ENCODE measurements at places on chromosomes 7 and 10.

- DNase-seq, result no peak
These were observed 19.5 kb downstream of the NRP1 start for GRCh38 chr10:33314811-33315561.

DNA sequence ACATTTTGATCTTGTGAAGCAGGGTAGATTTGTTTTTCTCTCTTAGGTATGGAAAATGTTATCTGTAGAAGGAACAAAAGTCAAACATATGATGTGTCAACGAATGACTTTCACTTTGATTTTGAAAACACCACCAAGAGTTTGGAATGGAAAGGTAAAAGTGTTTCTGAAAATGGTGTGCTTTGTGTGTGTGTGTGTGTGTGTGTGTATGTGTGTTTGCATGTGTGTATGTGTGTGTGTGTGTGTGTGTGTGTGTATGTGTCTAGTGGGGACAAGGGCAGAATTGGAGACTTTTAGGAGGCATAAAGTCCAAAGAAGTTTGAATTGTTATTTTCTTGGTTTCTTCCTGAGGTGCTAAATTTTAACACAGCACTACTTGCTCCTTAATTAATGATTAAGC lies 115.4 kb upstream of the PRKCQ start:
- DNase-seq, result no peak

- no peak for DNase-seq
These were observed 854.1 kb downstream of the LRMDA start for GRCh38 chr10:76285515-76285914.

- no peak for DNase-seq
These were observed 42.5 kb downstream of the SIRT1 start for GRCh38 chr10:67926951-67927350.

- DNase-seq, result no peak
These were observed 80.2 kb upstream of the GTF2IRD1 start for GRCh38 chr7:74373536-74373935.

DNA sequence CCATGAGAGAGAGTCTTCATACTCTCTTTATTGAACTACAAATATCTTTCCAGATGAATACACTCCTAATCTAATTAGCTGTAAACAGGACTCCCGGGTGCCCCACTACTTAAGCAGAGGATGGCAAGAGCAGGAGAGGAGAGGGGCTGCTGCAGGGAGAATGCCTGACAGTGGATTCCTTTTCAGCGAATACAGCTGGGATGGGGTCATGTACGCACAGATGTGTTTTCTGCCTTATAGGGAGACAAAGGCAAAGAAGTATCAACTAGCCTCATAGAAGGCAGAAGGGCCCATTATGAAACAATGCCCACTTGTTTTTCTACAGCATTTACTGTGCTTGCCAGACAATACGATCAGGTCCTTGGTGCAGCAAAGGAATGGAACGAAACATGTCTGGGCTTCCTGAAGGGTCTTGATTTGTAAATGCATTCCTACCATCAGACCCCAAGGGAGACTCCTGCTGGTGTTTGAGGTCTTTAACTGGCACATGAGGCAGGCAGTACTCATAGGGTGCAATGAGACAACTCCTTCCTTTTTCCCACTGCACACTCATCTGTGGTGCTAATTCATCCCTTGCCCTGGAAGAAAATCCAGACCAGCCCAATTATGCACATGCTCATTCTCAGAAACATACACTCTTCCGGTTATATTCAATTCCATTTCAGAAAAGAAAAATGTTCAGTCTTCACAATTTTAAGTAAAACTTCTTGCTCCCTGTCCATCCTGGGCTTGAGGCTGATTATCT lies 117.1 kb downstream of the AOAH start:
- no peak for DNase-seq

DNA sequence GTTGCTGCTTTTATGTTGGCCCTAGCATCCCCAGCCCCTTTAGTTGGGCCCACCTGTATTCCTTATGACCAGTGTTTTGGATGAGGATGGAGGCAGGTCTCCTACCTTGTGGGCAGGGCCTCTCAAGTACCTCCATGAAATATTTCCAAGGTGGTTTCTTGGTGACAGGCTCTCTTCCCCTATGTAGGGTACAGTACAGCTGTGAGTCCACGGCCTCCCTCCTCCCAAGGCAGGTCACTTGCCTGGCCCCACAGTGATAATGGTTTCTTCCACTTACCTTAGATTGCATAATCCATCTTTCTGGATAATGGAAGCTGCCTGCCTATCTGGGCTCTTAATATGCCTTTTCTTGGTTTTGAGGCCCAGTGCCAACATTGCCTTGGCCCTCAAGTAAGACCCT lies 110.4 kb downstream of the NT5C2 start:
- DNase-seq, result no peak

GRCh38 chr10:4246881-4247358 lies 461.9 kb upstream of the KLF6 start:
- no peak for DNase-seq

DNA sequence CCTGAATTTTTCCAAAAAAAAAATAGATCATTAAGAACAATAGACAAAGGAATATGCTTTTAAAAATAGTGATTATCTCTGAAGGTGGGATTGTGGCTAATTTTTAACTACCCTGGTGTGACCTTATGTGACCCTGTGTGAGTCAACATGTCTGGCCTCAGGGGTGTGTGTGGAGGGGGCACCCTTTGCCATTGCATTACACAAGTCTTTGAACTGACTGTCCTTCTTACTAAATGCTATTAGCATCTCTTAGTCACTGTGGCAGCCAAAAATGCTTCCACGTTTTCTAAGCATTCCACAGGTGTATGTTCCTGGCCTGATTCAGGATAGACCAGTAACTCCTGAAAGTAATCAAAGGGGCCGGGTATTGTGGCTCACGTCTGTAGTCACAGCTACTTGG lies 175.4 kb downstream of the MGMT start:
- no peak for DNase-seq

DNA sequence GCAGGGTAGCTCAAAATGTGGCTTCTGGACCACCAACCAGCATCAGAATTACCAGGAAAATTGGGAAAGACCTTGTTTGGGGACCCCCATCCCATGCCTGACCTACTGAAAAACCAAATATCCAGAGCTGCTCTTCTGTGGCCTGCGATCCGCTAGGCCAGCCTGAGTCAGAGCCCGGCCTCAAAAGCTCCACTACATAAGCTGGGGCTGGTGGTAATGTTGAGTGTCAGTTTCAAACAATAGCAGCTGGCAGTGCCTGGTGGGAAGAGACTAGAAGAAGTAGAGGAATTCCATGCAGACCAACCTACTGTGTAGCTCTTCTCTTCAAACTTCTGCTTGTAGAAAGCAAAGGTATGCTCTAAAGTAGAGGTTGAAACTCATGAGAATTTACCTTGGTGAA lies 52.0 kb downstream of the KLRG2 start:
- no peak for DNase-seq

- no peak for DNase-seq
These were observed 334.7 kb upstream of the CHRM2 start for GRCh38 chr7:136533732-136534131.

DNA sequence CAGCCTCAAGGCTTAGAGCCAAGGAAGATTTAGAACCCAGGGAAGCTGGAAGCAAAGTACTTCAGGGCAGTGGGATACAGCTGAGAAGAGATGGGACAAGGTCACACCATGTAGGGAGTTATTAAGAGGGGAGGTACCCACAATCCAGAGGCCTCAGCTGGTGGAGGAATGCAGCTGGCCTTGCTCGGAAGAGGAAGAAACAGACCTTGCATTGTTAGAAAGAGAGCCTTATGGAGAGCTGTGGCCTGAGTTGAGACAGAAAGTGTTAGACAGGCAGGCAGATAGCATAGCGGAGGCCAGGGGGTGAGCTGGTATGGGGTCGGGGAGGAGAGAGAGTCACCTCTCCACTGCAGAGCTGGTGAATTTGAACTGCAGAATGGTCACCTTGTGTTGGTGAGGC lies 173.1 kb downstream of the JCAD start:
- DNase-seq, result no peak

GRCh38 chr10:25068152-25069058 lies 52.0 kb downstream of the THNSL1 start:
- no peak for DNase-seq

DNA sequence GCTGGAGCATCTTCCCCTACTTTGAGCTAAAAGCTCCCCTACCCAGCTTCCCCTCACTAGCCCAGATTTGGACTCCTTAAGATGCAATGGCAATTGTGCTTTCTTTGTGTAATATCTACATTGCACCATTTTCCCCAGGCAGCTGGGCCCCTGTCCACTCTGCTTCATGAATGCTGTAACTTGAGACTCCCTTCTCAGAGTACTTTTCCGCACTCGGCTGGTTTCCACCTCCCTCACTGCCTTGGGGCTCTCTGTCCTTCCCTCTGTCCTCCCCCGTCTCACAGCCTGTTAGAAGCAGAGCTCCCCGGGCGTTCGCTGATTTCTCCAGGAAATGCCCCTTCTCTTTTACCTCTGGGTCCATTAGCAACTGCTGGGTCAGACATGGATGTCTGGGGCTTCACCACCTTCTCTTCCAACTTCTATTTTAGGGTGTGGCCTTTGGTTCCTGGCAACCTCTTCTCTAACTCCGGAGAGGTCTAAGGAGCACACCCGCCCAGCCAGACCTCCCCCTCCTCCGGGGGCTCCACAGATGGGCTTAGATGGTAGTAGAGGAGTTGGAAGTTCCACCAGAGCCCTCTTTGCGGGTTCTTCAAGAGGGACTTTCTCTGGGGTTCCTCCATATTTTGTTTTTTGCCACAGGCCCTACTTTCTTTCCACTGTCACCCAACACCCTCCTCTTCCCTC lies 2.9 kb upstream of the TMEM72 start:
- DNase-seq, result no peak

- no peak for DNase-seq
These were observed 5.0 kb downstream of the CHAT start for GRCh38 chr10:49618821-49619220.

- no peak for DNase-seq
These were observed 27.8 kb downstream of the MRC1 start for GRCh38 chr10:17836942-17837341.

DNA sequence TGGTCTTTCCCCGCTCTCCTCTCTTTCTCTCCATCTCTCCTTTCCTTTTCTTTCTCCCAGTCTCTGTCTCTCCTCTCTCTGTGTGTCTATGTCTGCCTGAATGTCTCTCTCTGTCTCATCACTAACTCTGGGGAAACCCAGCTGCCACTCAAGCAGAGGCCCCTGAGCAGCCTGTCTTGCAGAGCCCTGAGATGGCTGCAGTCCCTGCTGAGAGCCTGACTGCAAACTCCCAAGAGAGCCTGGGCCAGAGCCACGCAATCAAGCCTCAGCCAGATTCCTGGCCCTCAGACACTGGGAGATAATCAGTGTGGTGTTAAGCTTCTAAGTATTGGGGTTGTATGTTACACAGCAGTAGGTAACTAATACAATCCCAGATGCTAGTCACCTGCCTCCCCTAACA lies 91.5 kb downstream of the PAXIP1 start:
- DNase-seq, result no peak

GRCh38 chr7:120961638-120962173 lies 11.1 kb downstream of the ING3 start:
- no peak for DNase-seq

DNA sequence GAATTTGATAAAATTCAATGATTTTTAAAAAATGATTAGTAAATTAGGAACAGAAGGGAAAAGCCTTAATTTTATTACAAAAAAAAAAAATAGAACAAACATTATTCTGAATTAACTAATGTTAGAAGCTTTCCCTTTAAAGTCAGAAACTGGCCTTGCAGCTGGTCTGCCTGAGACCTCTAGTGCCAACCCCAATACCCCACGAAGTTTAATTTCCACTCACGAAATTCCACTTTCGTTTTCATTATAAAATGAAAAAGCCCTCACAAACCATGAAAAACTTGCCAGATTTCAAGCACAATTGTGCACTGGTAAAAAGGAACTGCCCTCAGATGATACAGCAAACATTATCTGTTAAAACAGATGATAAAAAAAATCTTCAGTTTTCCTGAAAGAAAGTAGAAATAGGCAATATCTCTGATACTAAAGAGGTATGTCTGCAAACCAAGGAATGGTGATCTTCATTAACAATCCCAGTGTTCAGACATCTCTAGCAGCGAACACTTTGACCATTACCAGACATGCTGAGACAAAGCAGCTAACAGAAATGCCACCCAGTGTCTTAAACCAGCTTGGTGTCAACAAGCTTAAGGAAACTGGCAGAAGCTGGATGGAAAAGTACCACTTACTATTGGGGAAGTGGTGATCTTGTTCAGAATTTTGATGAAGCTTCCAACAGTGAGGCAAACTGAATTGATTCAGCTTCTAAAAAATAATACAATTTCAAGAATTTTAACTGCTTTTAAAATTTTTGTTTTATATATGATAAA lies 80.2 kb downstream of the PALS2 start:
- DNase-seq, result no peak

DNA sequence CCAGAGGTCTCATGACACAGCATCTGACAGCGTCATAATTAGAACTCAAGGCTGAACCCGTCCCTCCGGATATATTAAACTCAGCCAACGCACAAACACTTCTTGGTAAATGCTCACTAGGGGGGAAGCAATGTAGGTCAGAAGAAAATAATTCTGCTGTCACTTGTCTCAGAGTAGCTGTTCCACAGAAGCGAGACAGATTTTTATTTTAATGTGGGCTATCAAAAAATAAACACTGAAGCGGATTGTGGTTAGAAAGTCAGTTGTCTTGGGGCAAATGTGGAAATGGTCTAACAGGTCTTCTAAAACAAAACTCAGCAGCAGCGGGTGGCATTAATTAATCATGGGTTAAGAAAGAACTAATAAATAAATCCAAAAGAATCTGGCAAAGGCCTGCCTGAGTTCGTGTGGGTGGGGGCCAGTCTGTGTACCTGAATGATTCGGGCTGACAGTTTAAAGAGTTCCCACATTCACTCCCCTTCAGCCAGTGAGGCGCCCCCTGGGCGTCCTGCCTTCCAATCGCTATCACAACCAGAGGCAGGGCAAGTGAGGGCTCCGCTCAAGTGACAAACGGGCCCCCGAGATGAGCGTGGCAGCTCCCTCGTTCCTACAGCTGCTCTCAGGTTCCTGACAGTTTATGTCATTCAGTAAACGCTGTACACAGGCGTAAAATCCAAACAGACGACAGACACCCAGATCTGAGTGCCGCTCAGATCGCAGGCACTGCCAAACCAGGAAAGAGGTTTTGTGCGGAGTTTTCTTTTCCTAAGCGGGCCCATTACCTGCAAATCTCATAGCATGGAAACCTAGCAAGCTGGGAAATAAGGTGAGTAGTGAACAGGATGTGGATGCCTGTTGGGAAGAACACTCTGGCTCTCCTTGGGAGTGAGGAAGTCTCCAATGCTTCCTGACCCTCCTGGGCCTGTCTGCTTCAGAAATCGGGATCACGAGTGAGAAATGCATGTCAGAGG lies 52.9 kb downstream of the NRAP start:
- DNase-seq, result no peak

- DNase-seq, result no peak
These were observed 11.8 kb upstream of the TNRC18 start for GRCh38 chr7:5435291-5436002.

- DNase-seq, result no peak
These were observed 3.9 kb upstream of the ADAM8 start for GRCh38 chr10:133280391-133281059.

Data from stimulated activated CD8-positive, alpha-beta memory T cell treated with anti-CD3 and anti-CD28 coated beads, Interleukin-2, amount 100 ng/mL, for 1 hour (primary cell).